Spleen (tissue), 13 donors: ENCODE measurements at places on chromosomes 6 and 20. TPM values are rescaled to one million over a fixed set of nuclear protein-coding genes. Genes with fewer than 3 reads are reported as not detected.

- no peaks in the 10 kb centered on the region for H3K27me3 ChIP-seq
- no peaks in the 10 kb centered on the region for H3K4me1 ChIP-seq
- H3K27ac ChIP-seq: no peak overlapping the region
- H3K36me3 ChIP-seq: no peaks in the 10 kb centered on the region
These were observed 235.9 kb downstream of the BTBD3 start for GRCh38 chr20:12153628-12154027.

- H3K27me3 ChIP-seq: no peaks in the 10 kb centered on the region
- H3K4me3 ChIP-seq: no peak overlapping the region
- H3K27ac ChIP-seq: peak overlapping the region; percentile 7
These were observed 45.0 kb downstream of the QKI start for GRCh38 chr6:163459536-163459935.

KIZ gene
- 29.4 TPM for total RNA-seq

GRCh38 chr6:130069485-130069884 is 51.1 kb downstream of the L3MBTL3 start:
- no peak for DNase-seq
- no peaks in the 10 kb centered on the region for H3K4me1 ChIP-seq
- H3K27me3 ChIP-seq: no peaks in the 10 kb centered on the region
- no peak overlapping the region for H3K4me3 ChIP-seq
- H3K27ac ChIP-seq: no peak overlapping the region

PTCRA gene
- total RNA-seq: 15.5 TPM

SLC12A5 gene
- 3.0 TPM for total RNA-seq
